ENCODE measurements at places on chromosomes 7 and 10.

GRCh38 chr7:94908323-94909178 lies 1.2 kb downstream of the PPP1R9A start:
- no peak for DNase-seq

DNA sequence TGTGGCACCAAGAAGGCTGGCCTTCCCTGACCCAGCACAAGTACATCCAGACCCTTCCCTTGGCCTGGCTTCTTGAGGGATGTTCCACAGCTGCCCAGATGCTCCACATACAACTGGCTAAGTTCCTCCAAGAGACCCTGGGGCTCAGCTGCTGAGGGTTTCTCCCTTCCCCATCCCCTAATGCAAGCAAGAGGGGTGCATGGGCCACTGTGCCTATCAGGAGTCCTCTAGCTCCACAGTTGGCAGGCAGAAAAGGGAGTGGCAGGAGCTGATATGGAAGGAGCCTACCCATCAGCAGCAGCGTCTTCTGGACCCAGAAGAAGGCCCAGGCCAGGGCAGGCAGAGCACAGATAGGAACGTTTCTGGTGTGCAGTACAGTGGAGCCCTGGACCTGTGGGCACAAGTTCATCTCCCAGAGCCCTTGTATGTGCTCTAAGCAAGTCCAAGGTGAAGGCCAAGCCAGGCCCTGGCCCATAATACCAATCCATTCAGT lies 26.2 kb downstream of the VSIR start:
- DNase-seq, result no peak

GRCh38 chr10:102299873-102300272 lies 54.5 kb downstream of the GBF1 start:
- no peak for DNase-seq

- no peak for DNase-seq
These were observed 102.5 kb downstream of the CDK14 start for GRCh38 chr7:90698616-90699015.

DNA sequence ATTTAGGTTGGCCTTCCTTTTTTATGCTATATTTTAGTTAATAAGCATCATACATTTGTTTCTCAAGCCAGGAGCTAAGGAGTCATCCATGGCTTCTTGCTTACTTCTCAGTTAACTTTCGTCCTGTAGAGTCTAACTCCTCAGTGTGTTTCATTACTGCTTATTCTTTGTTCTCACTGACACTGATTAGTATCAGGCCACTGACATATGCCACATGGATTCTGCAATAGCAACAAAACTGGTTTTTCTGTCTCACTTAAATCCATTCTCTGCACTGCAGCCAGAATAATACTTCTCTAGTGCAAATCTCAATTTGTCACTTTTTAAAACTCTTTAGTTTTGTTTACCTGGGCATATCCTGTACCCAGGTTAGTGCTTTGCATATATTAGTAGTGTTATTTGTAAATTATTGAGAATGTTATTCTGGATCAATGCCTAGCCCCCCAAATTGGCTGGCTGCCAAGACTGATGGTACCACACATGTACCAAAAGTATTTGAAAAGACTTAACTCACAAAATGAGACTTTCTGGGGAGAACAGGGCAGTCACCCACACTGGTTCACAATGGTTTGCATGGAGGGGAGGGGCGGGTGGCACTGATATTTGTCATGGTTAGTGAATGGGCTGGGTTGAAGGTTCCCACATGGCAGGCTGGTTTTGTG lies 79.1 kb downstream of the CCSER2 start:
- no peak for DNase-seq

Measured in CD4-positive, alpha-beta T cell treated with Interleukin-12 subunit alpha and Interleukin-12 subunit beta, for 1 hour (primary cell).